Progenitor cell of endocrine pancreas (in vitro differentiated cells): ENCODE measurements at places on chromosomes 7 and 10. TPM values are rescaled to one million over a fixed set of nuclear protein-coding genes. Genes with fewer than 3 reads are reported as not detected.

GRCh38 chr7:118572604-118573003, 348.1 kb downstream of the ANKRD7 start:
- H3K27me3 ChIP-seq = no peaks in the 10 kb centered on the region
- H3K27ac ChIP-seq = no peak overlapping the region
- no peak for DNase-seq
- H3K4me1 ChIP-seq = no peaks in the 10 kb centered on the region
- H3K36me3 ChIP-seq = no peaks in the 10 kb centered on the region

- DNase-seq = no peak
- peaks cover 4% of the 10 kb centered on the region for H3K36me3 ChIP-seq
- H3K4me3 ChIP-seq = no peak overlapping the region
- H3K27me3 ChIP-seq = no peaks in the 10 kb centered on the region
These were observed 45.7 kb upstream of the GJD4 start for GRCh38 chr10:35559416-35559815.

DNA sequence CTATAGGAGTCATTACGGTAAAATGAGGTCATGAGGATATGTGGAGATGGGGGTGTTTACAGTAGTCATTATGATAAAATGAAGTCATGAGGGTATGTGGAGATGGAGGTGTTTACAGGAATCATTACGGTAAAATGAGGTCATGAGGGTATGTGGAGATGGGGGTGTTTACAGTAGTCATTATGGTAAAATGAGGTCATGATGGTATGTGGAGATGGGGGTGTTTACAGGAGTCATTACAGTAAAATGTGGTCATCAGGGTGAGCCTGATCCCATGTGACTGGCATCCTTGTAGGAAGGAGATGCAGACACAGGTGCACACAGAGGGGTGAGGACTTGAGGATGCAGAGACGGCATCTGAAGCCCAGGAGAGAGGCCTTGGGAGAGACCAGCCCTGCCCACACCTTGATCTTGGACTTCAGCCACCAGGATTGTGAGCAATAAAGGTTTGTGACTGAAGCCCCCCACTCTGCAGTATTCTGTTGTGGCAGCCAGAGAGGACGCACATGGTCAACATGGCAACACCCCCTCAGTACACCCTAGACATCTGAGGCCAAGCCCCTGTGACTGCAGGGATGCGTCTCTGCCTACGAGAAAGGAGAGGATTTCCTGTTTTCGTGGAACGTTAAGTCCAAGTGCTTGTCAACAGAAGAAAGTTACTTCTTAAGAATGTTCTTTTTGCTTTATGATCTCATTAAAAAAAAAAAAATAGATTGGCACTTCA, 544.4 kb downstream of the DNAJB6 start:
- H3K36me3 ChIP-seq = no peaks in the 10 kb centered on the region
- H3K4me1 ChIP-seq = no peaks in the 10 kb centered on the region
- peaks cover 18% of the 10 kb centered on the region for H3K27me3 ChIP-seq
- DNase-seq = no peak
- H3K4me3 ChIP-seq = no peak overlapping the region

DNA sequence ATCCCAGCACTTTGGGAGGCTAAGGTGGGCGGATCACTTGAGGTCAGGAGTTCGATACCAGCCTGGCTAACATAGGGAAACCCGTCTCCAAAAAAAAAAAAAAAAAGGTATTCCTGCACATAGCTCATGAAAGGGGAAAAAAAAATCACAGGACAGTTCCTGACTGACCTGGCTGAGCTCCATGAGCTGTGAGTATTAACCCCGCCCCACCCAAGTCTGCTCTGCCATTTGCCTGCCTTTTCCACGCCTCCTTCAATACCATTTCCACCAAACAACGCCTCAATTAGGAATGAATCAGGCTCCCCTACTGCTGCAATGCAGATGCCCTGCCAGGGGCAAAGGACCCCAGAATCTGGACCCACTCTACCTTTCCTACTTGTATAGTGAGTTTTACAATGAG, 55.0 kb downstream of the PDIA4 start:
- no peaks in the 10 kb centered on the region for H3K4me1 ChIP-seq
- peaks cover 8% of the 10 kb centered on the region for H3K27me3 ChIP-seq
- H3K36me3 ChIP-seq = no peaks in the 10 kb centered on the region
- no peak for DNase-seq
- H3K4me3 ChIP-seq = no peak overlapping the region

DNA sequence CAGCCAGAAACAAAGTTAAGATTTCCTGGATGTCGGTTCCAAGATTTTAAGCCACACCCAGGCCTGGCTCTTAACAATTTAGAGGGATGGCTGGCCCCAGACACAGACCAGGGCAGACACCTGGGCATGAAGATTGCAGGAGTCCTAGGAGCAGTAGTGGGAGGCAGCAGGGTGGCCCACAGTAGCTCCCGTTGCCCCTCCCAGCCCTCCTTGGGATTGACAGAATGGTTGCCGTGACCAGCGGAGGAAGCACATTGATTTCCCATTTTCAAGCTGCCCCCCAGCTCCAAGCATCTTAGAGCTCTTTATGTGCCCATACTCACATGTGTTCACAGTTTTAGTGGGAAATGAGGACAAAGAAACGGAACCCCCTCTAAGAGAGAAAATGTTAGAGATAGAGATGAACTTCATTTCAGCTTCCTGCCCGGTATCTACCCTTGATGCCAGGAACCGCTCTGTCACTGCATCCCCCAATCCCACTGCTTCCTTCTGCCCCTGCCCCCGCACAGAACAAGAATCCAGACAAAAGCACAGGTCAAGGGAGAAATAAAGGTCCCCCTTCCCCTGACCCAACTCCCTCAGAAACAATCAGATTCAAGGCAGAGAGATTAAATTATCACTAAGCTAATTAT, 101.1 kb downstream of the PLXNA4 start:
- DNase-seq = no peak
- H3K27ac ChIP-seq = no peak overlapping the region
- peaks cover 53% of the 10 kb centered on the region for H3K27me3 ChIP-seq
- H3K4me3 ChIP-seq = no peak overlapping the region

The FOXI2 gene
- 1.7 and 4.7 TPM in 2 replicates for total RNA-seq

DNA sequence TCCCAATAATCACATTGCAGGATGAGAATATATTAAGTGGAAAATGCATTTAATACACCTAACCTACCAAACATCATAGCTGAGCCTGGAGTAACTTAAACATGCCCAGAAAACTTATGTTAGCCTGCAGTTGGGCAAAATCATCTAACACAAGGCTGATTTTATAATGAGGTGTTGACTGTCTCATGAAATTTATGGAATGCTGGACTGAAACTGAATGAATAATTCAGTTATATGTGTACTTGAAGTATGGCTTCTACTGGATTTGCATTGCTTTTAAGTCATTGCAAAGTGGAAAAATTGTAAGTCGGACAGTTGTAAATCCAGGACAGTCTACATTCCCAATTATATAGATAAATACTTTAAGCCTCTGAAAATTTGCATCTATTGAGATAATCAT, 5.4 kb downstream of the SFTPA1 start:
- no peak overlapping the region for H3K27ac ChIP-seq
- DNase-seq = no peak
- no peaks in the 10 kb centered on the region for H3K36me3 ChIP-seq

DNA sequence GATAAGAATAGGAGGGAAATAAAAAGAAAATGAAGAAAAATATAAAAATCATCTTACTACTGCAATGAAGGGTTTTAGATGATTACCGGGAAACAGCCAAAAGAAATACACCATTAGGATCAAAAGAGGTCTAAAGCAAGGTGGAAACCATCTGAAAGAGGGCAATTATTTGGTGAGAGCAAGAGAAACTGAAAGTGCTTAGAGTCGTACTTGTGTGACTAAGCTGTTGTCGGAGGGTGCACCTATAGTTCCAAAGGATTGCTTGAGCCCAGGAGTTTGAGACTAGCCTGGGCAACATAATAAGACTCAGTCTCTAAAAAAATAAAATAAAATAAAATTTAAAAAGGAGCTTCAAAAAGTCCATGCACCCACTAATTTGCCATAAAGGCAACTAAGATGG, 169.5 kb downstream of the DKK1 start:
- H3K27ac ChIP-seq = no peak overlapping the region
- H3K4me3 ChIP-seq = no peak overlapping the region
- H3K4me1 ChIP-seq = no peaks in the 10 kb centered on the region
- DNase-seq = no peak
- no peaks in the 10 kb centered on the region for H3K27me3 ChIP-seq

The CLDN15 gene
- 21.2 and 22.8 TPM in 2 replicates for total RNA-seq

The DOCK1 gene
- 77.8 and 81.2 TPM in 2 replicates for total RNA-seq
